ENCODE measurements at places on chromosomes 7 and 10.

DNA sequence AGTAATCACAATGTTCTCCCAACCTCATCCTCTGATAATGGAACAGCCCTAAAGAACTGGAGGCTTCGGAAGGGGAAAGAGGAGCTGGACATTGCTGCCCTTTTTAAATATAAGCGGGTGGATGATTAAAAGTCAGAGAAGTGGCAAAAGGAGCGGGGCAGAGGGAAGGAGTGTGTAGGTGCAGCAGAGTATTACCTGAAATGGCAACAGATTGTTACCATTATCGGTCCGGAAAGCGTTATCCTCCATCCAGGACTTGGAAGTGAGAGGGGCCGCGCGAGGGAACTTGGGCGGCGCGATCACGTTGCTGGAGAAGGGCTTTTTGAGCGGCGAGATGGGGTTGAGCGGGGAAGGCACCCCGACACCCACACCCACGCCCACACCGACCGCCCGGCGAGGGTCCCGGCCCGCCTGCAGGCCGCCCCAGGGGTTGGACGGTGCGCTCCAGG, 51.7 kb downstream of the CPEB3 start:
- DNase-seq, result no peak

DNA sequence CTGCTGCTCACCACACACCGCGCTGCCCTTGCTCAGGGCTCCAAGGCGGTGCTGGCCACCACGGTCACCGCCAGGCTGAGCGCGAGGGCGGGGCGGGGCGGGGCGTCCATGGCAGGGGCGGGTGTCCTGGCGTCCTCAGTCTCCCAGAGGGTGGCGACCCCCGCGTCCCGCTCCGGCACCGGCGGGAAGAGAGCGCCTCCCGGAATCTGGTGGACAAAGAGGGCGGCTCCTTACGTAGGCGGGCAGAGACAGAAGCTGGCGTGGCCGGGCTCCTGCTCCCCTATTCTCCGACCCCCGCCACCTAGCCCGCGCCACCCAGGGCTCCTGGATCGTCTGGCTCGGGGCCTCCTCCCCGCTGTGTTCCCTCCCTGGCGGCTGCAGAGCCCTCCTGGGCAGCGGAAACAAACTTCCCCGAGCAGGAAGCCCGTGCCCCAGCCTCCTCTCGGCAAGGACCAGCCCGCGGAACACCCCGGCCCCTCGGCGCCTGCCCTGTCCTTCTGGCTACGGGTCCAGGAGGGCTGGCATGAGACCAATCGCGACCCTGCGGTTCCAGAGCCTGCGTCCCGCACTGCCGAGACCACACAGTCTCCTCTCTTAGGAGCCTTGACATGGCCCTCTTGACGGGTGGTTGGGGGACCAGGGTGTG, 133.8 kb upstream of the ZNF92 start:
- no peak for DNase-seq

GRCh38 chr7:5528071-5528814, 104.6 kb upstream of the TNRC18 start:
- DNase-seq, result peak; percentile 51

DNA sequence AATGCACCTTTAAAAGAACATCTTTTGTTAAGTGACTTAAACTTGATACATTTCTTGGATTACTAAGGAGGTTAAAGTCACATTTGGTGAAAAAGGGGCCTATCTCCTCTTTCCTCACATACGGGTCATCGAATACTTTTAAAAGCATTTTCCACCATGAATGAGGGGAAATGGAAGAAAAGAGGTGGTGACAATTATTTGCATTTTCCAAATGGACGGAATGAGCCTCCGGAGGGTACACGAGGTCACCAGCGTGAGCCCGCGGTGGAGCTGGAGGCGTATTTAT, 1.0 kb upstream of the BMPR1A start:
- no peak for DNase-seq

DNA sequence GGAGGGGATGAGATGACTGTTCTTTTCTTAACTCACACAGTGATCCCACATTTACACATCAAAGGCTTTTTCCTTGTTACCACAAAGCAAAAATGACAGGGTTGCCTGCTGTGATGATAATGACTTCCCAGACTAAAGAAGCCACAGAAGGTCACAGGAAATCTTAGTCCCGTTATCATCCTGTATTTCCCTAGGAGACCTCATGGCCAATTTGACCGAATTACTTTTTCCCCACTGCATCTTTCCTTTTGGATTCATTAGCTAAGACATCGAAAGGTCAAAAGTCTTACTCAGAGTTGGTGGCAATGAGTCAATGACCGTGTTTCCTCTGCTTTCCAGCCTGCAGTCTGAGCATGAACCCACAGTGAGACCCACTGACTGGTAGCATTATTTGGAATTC, 130.1 kb upstream of the INHBA start:
- DNase-seq, result no peak

DNA sequence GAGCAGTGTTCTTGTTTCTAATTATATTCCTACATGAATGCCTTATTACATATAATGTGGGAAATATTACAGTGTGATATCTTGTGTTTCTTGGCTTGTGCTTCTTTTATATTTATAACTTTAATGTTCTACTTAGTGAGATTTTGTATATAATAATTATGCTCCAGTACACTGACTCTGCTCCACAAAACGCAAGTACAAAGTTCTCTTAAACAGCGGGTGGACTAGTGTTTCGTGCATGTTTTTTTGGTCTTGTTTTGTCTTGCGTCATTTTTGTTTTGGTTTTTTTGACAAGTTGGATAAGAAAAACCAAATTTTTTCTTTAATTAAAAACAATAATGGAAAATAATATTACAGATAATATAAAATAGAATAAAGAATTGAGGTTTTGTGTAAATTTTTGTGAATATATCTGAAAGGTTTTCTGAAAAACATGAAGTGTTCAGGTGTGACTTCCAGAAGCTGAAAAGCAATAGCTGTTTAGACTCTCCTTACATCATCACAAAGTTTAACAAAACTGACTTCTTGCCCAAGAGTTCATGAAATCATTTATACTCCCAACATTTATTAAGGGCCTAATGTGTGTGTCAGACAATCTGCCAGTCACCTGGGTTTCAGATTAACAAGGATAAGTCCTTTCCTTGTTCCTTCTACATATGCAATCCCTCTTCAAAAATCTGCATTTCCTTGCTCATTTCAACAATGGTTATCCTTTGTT, 331.8 kb downstream of the LRRTM3 start:
- no peak for DNase-seq

GRCh38 chr10:74854610-74855009, 28.2 kb downstream of the KAT6B start:
- DNase-seq, result no peak

DNA sequence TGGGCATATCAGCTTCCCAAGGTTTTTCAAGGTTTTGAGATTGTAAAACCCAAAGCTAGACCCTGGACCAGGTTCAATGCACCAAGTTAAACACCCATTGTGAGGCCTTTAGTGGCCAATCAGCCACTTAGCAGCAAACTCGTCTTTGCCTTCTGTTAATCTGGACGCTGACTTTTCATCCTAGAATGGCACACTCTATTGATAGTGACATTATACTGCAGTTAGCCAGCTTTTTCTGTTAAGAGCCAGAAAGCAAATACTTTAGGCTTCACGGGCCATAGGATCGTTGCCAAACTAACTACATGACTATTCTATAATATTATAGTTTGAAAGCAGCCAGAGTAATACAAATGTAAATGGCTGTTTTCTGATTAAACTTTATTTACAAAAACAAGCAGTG, 51.3 kb downstream of the VKORC1L1 start:
- no peak for DNase-seq

GRCh38 chr10:21257919-21258318, 267.6 kb downstream of the SKIDA1 start:
- DNase-seq, result no peak

- DNase-seq, result no peak
Observed at GRCh38 chr7:73995330-73995729, 32.6 kb upstream of the ELN start.

DNA sequence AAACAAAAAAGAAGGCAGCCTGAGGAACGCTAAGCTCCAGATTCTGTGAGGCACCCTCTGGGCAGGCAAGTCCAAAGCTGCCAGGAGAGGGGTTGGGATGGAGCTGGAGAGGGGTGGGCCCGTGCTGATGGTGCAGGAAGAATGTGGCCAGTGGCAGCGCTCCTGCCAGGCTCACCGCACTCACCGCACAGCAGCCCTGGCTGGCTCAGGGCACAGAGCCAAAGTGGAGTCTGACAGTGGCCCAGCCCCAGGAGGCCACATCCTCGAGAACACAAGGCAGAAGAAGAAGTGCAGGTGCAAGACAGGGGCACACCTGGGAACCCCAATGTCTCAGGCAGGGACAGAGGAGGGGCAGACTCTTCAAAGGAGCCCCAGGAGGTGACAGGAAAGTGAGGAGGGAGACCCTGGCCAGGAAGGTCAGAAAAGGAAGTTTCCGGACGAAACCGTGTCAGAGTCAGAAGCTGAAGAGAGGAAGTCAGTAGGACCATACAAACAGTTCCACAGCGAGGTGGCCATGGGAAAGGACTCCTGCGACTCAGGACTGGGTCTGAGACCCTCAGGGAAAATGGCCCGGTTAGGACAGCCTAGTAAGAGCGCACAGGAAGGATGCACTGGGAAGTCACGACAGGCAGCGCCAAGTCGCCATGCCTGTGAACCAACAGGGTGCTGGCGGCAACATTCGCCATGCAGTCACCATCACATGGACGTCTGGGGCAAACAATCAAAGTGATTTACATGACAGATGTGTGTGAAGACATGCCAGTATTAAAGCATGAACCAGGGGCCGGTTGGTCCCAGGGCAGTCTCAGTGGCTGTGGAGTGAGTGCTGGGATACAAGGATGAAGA, 54.4 kb downstream of the COBL start:
- no peak for DNase-seq

DNA sequence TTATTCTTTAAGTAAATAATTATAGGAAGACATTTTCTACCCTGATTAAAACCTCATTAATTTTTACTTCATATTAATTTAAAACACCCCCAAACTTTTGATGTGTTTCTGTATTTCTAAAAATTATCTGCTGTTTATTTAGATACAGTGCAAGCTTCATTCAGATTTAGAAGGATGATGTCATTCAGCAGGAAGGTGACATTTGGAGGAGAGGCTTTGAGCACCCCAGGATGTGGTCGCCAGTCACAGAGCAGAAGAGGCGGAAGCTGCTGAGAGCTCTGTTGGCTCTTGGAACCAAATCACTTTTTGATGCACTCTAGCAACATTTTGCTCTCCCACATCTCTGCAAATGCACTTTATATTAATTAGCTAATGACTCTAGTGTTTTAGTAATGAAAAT, 233.9 kb upstream of the CACNA2D1 start:
- DNase-seq, result no peak

GRCh38 chr10:90917238-90917967, 3.5 kb downstream of the ANKRD1 start:
- no peak for DNase-seq

GRCh38 chr10:59622320-59623132, 87.1 kb downstream of the SLC16A9 start:
- peak; percentile 44 for DNase-seq

DNA sequence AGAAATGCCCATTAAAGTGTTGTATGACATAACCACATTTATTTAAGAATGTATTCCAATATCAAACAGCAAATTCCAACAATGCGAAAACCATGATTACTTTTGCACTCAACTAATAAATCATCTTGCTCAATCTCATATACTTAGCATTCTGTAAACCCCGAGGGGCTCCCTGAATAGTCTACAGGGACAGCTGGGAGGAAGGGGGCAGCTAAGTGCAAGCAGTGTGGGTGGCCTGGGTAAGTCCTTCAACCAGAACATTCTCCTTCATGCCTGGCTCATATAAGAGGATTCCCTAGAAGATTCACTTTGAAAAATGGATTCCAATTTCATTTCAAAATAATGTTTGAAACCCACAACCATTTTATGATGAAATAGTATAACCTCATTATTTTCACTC, 355.5 kb downstream of the CDC14C start:
- no peak for DNase-seq

- DNase-seq, result no peak
Observed at GRCh38 chr10:112195224-112195623, 11.7 kb upstream of the GPAM start.

DNA sequence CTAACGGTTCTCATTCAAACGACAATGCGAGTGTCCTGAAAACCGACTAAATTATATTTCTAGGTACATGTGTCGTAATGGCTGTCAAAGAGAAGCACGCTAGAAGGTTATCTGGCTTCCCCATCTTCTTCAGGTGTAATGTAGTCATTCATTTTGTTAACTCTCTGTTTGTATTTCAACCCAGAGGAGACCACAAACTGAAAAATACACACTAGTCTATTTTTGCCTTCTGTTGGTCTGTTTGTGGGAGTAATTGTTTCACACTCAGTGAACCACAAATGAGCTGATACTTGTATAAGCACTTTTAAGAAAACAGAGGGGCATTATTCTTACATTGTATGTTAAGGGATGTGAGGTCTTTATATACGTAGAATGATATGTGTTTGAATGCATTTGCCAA, 305.9 kb downstream of the GATA3 start:
- no peak for DNase-seq

DNA sequence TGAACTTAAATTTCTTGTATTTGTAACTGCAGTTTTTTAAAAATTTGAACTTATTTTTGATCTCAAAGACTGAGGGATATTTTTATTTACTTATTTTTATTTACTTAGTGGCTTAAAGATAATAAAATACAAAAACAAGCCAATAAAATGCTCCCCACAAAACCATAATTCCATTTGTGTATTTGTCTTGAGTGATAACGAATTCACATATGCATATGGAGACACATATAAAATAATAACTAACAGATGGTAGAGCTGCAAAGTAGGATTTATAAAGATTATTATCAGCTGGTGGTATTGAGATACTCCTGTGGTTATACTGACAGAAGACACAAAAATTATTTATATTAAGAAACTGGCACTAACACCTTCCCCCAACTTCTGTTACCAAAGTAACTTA, 90.2 kb upstream of the RPA3 start:
- DNase-seq, result no peak

- no peak for DNase-seq
Observed at GRCh38 chr10:9028231-9028630, 973.7 kb downstream of the GATA3 start.

GRCh38 chr7:135846339-135846738, 97.7 kb upstream of the FAM180A start:
- DNase-seq, result no peak

DNA sequence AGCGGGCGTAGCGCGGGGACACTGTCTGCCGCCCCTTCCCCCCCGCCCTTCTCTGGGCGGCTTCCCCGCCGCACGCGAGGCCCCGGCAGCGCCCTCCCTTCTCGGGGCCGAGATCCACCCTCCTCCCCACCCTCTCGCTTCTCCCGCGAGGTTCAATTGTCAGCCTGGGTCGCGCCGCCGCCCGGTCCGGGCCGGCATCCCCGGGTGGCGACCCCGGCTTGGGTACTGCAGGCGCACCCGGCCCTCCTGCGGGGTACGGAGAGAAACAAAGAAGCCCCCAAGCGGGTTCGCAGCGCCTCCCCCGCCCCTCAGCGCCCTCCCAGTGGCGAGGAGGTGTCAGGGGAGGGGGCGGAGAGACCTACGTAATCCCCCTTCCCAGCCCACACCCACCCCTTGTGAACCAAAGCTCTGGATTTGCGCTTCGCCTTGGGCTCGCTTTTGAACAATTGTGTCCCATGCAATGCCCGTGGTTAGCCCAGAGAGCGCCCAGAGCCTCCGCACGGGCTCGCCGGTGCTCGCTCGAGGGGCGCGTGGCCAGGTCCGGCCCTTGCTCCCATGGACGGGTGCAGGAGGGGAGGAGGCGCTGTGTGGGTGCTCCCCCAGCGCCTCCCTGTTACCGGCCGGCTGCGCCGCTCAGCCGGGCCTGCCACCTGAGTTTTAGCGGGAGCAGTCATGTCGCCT, 634 bp downstream of the HECW1 start:
- DNase-seq, result peak; percentile 51

All from fibroblast of gingiva (primary cell).